SK-N-MC (cell line): ENCODE measurements at places on chromosomes 11 and 22.

DNA sequence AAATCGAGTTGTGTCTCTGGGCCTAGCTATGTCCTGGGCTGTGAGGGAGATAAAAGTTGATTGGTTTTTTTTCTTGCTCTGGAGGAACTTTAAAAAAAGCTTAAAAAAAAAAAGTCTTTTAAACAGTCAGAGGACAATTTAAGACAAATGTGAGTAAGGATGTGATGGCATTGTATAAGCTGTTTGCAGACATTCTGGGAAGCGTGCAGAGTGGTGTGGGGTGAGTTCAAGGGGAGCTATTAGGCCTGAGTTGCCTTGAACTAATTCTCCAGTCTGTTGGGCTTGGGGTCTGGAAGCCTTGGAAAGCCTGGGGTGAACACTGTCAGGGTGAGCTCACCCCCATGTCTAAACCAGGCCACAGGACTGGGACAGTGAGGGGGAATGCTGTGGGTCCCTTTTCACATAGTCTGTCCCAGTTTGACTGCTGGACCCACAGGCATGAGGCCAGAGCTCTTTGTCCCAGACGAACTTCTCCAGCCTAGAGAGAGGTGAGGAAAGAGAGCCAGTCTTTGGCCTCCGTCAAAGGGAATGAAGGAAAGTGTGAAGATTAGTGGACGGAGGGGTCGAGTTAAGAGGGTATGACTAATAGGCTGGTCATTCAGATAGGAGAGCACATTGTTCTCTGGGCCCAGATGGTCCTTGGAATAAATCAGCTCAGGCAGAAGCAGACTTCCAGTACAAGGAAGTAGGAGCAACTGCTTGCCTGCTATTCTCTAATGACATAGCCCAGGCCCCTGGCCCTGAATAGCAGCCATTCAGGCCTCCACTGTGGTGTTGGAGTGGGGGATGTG is 76.4 kb upstream of the NNMT start:
- DNase-seq: no peak

DNA sequence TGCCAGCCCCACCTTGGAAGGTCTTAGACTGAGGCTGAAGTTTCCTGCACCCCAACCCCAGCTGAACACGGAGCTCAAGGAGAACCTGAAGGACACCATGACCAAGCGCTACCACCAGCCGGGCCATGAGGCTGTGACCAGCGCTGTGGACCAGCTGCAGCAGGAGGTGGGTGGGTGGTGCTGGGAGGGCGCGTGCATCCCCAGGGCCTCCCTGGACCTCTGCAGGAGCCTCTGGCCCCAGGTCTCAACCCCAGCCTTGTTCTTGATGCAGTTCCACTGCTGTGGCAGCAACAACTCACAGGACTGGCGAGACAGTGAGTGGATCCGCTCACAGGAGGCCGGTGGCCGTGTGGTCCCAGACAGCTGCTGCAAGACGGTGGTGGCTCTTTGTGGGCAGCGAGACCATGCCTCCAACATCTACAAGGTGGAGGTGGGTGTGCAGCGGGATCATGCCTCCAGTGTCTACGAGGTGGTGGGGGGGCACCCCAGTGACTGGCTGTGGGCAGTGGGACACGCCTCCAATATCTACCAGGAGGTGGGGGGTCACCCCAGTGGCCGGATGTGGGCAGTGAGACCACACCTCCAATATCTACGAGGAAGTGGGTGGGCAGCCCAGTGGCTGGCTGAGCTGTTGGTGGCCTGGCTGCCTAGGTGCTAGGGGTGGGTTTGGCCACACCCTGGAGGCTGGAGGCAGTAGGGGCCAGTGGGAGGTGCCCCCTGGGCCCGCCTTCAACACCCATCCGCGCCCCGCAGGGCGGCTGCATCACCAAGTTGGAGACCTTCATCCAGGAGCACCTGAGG is 4.6 kb downstream of the CD151 start:
- DNase-seq: no peak

DNA sequence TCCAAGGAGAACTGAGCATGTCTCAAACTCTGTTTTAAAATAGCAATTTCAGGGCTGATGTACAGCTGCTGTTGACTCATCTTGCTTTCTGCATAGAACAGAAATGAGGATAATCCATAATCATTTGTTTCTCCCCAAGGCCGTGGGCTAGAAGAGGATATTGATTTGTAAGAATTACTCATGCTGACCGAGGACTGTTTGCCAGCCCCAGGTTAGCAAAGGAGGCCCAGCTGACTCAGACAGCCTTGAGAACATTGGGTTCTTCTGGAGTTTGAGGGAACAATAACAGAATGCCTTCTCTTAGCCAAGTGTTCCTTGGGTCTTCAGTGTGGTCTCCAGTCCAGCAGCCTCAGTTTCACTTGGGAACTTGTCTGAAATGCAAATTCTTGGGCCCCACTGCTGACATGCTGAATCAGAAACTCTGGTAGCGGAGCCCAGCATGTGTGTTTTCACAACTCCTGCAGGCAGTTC is 92.0 kb downstream of the ZC3H12C start:
- DNase-seq: no peak

- DNase-seq: no peak
Measured at GRCh38 chr22:16834971-16835370, 9.8 kb upstream of the XKR3 start.

DNA sequence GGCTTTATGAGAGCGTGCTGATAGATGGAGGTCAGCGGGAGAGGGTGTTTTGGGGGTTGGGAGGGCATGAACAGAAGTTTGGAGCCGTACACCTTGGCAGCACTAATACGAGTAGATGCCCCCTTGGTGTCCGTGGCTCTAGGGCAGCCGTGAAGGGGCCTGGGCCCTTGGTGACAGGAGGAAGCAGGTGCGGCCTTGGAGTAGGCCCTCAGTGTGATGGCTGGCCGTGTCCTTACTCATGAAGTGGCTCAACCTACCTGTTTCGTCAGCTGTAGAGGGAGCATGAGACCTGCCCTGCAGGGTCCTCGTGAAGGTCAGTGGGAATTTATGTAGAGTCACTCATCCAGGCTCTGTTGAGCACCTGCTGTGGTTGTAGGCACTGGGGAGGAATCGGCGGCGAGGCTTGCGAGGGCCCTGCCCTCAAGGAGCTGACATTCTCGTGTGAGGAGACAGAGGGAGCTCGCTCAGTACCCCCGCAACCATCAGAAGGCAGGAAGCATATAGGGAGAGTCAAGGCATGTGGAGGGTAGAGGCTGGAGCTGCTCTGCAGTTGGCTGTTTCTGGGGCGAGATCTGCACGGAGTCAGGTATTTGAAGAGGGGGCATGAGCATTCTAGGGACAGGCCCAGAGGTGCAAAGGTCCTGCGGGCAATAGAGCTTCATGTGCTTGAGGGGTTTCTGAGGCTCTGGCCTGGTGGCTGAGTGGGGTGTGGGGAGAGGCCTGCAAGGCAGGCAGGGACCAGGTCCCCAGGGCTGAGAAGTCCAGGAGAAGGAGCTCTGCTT is 39.6 kb downstream of the TBC1D22A start:
- DNase-seq: no peak

- no peak for DNase-seq
Measured at GRCh38 chr11:46845440-46845739, 690 bp downstream of the CKAP5 start.

GRCh38 chr11:81963018-81963417 is 770.6 kb downstream of the FAM181B start:
- DNase-seq: no peak

DNA sequence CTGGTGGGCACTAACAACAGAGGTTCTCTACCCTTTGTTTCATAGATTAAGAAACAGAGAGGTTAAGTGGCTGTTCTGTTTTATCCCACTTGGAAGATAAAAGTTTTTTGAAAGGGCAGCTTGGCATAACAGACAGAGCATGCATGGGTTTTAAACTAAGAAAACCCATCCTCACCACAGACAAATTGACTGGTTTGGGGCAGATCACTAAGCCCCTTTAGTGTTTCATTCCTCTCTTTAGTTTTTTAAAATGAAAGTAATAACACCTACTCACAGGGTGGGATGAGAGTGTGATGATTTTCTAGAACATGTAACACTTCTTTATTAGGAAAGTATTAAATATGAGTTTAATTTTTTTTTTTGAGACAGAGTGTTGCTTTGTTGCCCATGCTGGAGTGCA is 12.3 kb upstream of the RRAS2 start:
- no peak for DNase-seq

- DNase-seq: no peak
Measured at GRCh38 chr11:37908219-37908548, 1310.1 kb upstream of the RAG2 start.

- DNase-seq: no peak
Measured at GRCh38 chr22:31602259-31602952, 59.6 kb downstream of the PISD start.

GRCh38 chr11:92383430-92383829 is 158.8 kb downstream of the FAT3 start:
- DNase-seq: no peak
